PC-9 (cell line): ENCODE measurements at places on chromosomes 1 and 21.

DNA sequence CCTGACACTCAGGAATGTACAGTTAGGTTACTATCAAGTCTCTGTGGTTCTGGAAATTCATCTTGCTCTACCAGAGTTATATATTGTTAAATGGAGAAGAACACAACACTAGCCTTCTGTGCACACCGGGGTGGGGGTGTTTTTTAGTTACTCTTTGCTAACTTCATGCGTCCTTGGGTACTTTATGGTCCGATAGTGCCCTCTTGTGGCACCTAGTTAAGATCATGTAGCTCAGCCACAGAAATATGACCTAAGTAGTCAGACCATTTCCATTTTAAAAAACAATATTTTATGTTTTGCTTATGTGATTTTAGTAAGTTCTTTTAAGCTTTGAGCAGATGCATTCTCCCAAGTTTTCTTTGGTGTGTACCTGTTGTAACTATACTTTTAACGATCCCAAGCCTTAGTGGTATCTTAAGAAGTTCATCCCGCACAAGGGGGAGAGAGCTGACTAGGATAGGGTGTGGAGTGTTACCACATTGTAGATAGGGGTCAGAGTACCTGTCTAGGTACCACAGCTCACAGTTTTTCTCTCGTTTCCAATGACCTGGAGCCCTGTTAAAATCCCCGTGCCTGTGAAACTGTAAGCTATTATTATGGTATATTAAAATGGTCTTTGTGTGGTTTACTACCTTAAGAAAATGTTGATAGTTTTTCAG is 20.6 kb upstream of the SH3D21 start:
- peak; percentile 73 for DNase-seq

- DNase-seq = no peak
Observed at GRCh38 chr1:162885265-162885664, 24.3 kb upstream of the CCDC190 start.

DNA sequence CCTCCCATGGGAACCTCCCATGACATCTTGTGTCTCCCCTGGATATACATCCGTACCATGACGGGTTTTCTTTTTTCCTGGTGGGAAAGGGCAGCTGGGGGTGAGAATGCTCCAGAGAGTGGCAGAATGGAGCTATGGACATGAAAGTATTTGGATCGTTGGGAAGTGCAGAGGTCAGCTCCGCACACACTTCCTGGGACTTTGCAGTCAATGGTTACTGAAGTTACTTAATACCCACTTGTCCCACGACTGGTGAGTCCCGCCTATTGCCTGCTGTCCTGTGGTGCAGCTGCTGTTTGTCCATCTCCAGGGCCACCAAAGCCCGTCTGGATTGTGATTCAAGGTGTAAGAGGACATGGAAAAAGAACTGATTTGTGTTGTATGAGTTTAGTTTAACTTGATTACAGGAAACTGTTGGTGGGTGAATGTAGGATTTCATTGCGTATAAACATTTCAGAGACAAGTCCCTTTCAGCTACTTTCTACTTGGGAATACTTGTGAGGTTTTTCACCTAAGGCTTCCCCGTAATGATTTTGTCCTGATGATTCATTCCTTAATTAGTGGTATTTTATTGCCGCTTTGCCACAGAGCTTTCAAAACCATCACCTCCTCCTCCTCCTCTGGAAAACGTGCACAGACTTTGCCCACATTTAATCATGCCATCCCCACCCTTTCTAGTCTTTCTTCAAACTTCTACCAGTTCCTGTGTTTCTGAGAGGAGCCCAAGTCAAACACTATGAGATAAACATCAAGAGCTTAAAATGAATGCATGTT is 308.8 kb downstream of the KIF26B start:
- DNase-seq = no peak

DNA sequence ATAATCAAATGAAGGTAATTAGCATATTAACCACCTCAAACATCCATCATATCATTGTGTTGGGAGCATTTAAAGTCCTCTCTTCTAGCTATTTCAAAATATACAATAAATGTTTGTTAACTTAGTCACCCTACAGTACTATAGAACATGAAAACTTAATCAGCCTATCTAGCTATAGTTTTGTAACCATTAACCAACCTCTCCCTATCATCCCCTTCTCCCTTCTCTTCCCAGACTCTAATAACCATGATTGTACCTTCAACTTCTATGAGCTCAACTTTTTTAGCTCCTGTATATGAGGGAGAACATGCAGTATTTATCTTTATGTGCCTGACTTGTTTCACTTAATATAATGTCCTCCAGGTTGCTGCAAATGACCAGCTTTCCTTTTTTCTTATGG is 54.0 kb downstream of the RAVER2 start:
- DNase-seq = no peak

- DNase-seq = no peak
Observed at GRCh38 chr1:92480813-92481598, 5.7 kb downstream of the GFI1 start.

- DNase-seq = no peak
Observed at GRCh38 chr1:70945676-70946075, 101.9 kb downstream of the PTGER3 start.

GRCh38 chr1:12034381-12034801 is 15.1 kb downstream of the MIIP start:
- DNase-seq = no peak

DNA sequence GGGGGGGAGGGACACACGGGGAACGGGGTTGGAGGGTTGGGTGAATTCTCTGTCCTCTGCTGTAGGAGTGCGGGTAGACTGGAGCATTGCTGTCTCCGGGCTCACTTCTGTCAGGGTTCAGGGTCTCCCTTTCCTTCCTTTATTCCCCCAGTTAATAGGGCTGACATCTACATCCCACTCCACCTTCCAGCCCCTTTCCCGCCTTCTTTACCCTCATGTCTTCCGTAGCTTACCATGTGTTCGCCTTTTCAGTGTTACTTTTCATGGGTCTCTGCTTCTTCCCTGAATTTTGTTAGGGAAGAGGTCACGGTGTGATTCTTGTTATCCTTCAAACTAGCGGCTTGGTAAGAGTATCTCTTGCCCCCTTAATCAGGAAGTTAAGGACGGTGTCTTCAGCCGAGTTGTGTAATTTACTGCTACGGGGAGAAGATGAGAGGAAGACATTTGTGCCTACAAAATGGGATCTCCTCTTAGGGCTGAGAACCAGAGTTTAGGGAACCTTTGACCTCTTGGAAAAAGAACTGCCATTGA is 917 bp downstream of the RAP1A start:
- no peak for DNase-seq

GRCh38 chr1:30616759-30617158 is 106.6 kb downstream of the MATN1 start:
- no peak for DNase-seq

GRCh38 chr21:19999369-20000272 is 998.6 kb upstream of the NCAM2 start:
- no peak for DNase-seq

GRCh38 chr21:42238185-42238934 is 19.4 kb downstream of the ABCG1 start:
- DNase-seq = peak; percentile 36

GRCh38 chr1:232635778-232636356 is 5.9 kb upstream of the SIPA1L2 start:
- DNase-seq = peak; percentile 38

DNA sequence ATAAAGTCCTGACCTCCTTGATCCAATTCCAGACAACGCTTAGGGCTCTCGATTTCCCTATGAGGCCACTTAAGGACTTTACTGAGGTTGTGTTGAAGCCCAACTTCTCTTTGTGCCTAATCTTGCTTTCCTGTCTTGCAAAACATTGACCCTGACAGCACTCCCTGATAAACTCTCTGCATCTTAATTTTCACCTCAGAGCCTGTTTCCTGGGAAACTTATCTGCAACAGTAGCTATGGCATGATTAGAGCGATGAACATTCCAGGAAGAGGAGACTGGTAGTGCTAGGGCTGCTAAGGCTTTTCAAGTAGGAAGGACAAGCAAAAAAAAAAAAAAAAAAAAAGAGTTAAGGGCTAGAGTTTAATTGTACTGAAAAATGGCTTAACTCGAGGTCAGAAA is 118.9 kb downstream of the RGS21 start:
- no peak for DNase-seq

DNA sequence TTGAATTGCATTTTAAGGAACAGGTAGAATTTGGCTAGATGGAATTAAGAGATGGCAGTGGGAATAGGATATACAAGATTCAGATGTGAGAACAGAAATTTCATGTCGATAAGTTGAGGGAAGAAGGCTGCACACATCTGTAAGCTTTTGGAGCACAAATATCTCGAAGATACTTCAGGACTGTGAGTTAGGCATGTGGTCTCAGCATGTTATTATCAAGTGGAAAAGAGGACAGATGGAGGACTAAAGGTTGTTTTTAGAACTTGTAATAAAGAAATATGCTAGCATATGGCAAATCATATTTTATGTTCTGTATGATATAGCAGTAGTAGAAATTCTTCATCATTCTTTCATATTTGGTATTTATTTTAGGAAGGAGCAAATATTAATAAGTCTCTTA is 61.5 kb downstream of the KIF1B start:
- DNase-seq = no peak

DNA sequence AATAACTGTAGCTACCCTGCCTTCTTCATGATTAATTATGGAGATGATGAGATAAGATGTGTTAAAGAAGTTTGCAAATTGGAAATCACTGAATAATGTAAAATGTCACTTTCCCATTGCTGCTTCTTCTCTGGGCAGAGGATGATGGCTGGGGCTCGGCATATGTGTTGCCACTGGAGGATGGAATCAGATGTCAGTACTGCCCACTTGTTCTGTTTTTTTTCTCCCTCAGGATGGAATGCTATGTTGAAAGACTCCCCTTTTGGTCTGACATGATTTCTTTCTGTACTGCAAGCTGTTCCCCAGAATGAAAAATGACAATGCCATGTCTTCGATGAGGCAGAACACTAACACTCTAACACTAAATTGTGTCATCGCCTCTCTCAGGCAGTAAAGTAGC is 373.9 kb upstream of the SPAG17 start:
- DNase-seq = no peak

DNA sequence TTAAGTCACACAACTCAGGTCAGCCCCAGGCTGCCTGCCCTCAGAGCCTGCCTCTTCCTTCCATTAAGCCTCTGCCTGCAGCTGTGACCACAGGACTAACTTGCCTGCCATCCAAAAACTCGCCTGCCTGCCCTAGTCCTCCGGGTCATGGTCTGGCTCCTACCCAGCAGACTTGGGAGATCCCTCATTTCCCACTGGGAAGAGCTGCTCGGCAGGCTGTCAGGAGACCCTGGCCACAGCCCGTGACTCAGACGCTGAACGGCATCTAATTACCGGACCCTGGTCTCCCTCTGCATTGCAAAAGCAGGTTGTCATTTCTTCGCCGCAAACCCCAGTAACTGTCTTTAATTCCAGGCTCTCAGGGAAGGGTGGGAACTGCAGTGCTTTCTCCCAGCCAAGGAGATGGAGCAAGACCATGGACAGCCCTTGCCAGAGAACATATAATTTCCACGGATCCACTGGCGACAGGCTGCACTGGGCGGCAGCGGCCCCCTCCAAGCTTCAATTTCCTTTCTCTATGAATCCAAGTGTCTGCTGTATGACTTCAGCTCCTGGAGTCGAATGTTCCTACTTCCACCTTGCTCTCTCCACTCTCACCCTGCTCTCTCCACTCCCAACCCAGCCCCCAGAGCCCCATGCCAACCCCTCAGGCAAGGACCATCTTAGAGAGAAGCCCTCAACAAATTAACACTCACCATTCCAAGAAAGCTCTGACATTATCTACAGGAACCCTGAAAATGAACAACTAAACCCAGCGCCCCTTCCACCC is 20.4 kb downstream of the OLFML2B start:
- DNase-seq = no peak

- DNase-seq = no peak
Observed at GRCh38 chr1:31189696-31190674, 49.7 kb downstream of the NKAIN1 start.

DNA sequence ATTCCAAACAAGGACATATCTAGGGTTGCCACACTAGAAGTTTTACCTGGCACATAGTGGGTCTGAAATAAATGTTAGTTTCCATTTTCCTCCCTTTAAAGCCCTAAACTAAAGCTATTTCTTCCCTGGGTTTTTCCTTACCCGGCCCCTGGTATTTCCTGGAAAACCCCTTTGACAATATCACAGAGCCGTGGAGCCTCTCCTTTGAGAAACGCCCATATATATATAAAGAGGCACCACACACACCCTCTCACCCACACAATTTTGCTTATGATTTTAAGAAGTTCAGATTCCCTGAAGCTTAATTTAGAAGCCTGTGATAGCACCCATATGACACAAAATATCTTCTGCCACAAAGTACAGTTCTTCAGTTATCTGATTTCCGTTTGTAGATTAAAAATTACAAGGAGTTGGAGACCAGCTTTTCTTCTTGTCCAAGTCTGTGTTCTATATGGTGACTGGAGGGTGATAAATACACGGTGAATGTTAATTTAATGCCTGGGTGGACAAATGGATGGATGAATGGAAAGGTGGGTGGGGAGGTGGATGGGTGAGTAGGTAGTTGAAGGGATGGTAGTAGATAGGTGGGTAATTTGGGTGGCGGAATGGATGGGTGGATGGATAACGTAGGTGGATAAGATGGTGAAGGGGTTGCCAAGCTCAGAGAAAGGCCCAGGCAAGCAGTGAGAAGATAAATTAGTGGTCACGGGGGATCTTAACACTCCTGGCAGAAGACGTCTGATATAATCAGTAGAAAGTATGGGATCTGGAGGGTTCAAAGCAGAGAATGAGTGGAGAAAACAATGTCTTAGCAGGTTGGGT is 154.4 kb upstream of the FGGY start:
- DNase-seq = no peak

GRCh38 chr1:164363980-164364379 is 195.0 kb upstream of the PBX1 start:
- no peak for DNase-seq

DNA sequence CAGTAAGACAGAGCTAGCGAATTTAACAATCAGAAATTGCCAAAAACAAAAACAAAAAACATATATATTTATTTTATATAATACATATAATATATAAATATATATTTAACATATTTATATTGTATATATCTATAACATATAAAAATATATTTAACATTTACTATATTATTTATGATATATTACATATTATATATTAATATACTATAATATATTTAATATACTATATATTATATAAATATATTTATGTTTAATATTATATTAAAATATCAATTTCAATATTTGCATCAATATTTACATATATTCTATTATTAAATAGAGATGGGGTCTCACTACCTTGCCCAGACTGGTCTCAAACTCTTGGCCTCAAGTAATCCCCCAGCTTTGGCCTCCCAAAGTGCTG is 50.9 kb downstream of the TBX19 start:
- DNase-seq = no peak

DNA sequence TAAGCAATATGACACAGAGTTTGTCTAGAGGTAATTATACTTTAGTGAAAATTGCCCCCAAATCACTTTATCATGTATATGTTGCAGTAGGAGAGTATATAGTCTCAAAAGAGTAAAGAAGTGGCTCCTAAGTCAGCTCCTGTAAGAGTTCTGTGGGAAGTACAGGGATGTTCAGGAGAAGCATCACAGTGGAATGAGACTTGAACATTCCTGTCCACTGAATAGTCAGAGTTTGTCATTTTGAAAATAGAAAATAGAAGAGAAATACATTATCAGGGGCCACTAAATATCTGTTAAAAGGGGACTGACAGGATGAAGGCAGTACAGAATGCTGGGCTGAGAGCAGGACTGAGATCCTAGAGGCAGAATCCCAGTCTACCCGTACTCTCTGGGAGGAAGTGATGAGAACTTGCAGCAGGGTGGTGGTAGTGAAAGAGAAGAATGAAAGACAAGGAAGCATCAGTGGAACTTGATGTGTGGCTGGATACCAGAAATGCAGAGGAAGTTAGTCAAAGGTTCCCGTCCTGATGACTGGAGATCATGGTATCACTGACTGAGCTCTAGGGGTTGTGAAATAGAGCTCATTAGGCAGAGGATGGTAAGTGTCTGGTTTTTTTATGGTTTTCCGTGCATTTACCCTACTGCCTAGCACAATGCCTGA is 153.4 kb downstream of the FMN2 start:
- DNase-seq = no peak
